SW480 (cell line): ENCODE measurements at places on chromosomes 4 and X.

GRCh38 chr4:6467600-6467999, 4.8 kb downstream of the PPP2R2C start:
- DNase-seq: no peak

- no peak for DNase-seq
Observed at GRCh38 chr4:41077628-41078027, 136.7 kb downstream of the APBB2 start.

GRCh38 chr4:91914176-91914804, 389.5 kb upstream of the GRID2 start:
- no peak for DNase-seq

DNA sequence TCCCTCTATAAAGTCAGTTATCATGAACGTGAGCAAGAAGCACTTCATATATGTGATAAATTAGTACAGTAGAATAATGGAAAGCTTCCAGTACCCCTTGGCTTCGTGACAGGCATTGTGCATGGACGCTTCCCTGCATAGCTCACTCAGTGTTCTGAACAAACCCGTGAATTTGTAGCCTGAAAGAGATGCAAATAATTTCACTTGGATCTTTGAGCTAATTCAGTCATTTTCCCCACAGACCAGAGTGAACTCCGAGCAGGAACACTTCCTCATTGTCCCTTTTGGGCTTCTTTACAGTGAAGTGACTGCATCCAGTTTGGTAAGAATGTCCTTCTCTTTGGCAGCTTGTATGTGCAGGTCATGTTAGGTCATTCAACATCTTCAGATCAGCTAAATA, 50.1 kb downstream of the ADD1 start:
- DNase-seq: no peak

- DNase-seq: no peak
Observed at GRCh38 chrX:143634309-143634662, 1.6 kb downstream of the SLITRK4 start.

GRCh38 chr4:21102667-21103066, 402.4 kb downstream of the PACRGL start:
- DNase-seq: no peak

- no peak for DNase-seq
Observed at GRCh38 chr4:141914746-141915145, 278.4 kb downstream of the IL15 start.

DNA sequence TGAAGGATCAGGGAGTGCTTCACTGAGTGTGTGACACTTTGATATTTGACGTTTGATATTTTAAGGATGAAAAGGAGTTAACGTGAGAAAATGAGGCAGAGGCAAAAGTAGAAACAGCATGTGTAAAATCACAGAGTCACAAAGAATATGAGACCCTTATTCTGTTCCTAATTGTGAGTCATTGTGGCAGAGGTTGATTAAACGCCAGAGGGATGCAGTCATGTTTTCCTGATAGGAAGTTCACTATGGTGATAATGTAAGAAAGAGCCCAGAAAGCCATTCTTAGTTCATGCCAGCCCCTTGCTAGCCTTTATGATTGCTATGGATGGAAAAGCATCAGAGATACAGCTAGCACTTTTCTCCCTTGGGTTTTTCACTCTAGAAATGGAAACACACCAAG, 33.5 kb upstream of the IGSF1 start:
- no peak for DNase-seq

- DNase-seq: no peak
Observed at GRCh38 chr4:140811429-140811828, 55.2 kb upstream of the TBC1D9 start.
